ENCODE measurements at places on chromosomes 1 and 21. TPM values are rescaled to one million over a fixed set of nuclear protein-coding genes. Genes with fewer than 3 reads are reported as not detected.

Gene HHIPL2
- total RNA-seq = 0.13 TPM

Gene CFAP74
- not detected for total RNA-seq

Gene NPR1
- total RNA-seq = 0.16 TPM

Gene ABCG1
- total RNA-seq = 16.5 TPM

Gene FAM151A
- total RNA-seq = not detected

Gene TMEM59
- 409 TPM for total RNA-seq

GRCh38 chr1:36709869-36710481 is 227.3 kb upstream of the CSF3R start:
- no peak for DNase-seq

DNA sequence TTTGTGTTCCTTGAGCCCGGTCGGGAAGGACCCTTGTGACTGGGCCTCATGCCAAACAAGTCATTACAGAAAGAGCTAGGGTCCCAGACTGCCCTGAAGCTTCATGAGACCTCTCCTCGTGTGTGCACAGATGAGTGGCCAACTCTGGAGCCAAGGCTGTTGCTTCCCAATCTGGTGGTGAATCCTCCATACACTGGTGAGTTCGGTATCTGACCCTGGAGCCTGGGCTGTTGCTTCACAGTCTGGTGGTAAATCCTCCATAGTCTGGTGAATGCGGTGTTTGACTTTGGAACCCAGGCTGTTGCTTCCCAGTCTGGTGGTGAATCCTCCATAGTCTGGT is 737.8 kb downstream of the MATN1 start:
- peak; percentile 72 for DNase-seq

DNA sequence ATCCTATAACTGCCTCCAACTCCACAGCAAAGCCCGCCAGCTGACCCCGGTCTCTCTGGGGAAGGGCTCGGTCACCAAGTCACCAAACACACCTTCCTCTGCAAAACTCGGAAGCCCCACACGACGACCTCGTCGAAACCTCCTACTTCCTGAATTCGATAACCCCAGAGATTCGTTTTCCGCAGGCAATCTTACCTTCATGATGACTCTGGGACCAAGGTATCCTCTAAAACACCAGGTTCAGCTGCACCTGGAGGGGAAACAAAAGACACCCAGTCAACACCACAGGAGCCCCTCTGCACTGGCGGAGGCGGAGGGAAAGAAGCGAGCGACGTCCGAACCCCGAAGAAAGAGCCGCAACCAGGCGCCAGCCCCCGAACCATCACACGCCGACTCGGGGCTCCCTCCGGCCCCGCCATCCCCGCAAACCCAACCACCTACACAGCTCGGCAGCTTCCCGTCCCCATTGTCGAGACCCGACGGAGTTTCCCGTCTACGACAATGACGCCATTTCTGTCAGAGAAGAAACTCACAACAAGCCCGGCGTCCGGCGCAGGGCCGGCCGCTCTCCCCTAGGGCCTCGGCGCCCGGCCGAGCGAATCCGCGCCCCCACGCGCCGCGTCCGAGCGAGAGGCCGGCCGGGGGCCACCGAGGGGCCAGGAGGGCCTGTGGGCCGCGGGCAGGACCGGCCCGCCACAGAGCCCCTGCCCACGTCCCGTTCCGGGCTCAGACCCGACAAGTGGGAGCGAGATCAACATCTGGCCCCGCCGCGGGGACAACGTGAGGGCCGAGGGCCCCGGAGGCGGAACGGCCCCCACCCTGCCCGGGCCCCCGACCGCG is 1.0 kb downstream of the ARID4B start:
- peak; percentile 86 for DNase-seq

DNA sequence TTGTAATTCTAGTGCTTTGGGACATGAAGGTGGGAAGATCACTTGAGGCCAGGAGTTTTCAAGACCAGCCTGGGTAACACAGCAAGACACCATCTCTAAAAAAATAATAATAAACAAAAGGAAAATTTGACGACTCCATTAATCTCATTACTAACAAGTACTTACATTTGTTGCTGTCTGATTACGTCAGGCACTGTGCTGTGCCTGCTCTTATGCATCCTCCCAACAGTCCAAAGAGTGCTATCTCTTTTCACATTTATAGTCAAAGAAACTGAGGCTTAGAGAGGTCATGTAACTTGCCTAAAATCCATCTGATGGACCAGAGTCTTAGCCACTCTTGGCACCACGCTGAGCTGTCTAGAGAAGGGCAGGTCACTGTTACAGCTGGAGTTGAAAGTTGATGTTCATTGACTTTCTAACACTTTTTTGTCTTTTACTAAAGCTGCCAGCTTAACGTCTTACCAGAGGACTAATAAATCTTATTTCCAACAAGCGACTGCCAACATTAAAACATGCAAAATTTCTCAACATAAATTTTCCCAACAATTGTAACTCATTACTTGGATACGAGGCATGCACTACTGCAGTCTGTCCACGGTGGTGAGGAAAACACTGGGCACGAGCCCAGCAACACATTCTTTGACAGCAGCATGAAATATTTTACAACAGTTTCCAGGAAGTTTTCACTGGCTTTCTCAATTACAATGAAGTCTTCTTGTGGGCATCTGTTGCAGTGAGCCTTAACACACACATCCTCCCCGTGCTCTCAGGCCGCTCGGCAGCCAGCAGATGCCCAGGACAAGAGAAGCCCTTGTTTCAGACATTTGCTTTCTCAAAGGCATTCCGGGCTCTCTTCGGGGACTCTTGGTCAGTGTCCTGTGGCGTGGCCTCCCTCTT is 262.9 kb upstream of the PROX1 start:
- DNase-seq = no peak

- no peak for DNase-seq
These were observed 112.3 kb downstream of the AK5 start for GRCh38 chr1:77394166-77394565.

DNA sequence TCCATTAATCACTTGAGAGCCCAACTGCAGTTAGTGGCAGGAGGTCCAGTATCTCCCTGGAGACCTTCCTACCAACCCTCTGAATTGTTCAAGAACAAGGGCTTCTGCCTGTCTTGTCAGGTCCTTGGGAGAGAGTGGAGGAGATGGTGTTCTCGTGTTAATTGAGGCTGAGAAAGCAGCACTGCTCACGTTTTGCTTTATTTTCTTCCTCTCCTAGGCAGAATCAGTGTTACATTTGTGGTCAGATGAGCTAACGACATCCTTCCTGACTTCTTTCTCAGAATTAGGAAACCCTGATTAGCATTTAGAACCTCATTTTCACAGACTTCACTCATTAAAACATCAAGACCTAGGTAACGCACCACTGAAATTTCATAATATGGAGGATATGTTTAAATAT is 26.4 kb upstream of the LRIG2 start:
- peak; percentile 15 for DNase-seq

DNA sequence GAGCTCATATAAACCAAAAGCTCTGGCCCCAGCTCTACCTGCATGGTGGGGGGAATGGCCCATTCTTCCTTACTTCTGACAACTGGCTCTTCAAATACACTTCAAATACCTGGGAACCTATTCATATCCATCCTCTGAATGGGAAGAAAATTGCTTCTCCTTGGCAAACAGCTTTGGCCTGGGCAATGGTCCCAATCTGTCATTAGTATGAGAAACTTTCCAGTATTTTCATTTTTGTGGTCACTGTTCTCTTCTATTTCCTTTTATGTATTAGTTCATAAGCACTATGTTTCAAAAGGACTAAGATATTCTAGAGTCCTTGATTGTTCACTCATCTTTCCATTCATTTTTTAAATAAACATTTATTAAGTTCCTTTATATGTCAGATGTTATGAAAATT is 5.2 kb upstream of the HSD3B2 start:
- no peak for DNase-seq

DNA sequence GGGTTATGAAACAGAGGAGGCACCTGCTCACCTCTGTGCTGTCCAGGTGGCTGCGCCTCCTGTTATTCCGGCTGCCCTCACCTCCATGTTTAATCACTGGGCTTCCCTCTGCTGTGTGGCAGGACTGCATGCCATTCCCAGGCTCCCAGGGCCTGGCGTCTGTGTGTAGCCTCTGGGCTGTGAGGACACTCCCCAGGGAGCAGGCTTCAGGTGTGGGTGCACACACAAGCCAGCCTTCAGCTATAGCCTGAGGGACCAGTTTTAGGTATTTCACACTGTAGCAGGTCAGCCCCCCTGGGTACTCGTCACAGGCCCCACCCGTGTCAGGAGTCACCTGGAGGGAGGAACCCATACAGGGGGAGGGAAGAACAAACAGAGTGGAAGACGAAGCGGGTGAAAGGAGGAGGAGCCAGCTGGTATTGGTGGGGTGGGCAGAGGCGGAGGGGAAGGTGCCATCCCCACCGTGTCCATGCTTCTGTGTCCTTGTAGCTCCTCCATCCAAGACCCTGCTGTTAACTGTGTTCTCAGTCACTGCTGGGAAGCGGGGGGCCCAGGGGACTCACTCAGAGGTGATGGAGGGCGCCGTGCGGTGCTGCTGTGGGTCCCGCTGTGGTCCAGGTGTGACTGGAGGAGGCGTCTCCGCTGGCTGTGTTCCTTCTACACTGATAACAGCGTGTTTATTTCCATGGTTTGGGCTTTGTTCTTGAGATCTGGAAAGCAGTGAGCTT is 158.6 kb downstream of the PGBD5 start:
- DNase-seq = no peak

DNA sequence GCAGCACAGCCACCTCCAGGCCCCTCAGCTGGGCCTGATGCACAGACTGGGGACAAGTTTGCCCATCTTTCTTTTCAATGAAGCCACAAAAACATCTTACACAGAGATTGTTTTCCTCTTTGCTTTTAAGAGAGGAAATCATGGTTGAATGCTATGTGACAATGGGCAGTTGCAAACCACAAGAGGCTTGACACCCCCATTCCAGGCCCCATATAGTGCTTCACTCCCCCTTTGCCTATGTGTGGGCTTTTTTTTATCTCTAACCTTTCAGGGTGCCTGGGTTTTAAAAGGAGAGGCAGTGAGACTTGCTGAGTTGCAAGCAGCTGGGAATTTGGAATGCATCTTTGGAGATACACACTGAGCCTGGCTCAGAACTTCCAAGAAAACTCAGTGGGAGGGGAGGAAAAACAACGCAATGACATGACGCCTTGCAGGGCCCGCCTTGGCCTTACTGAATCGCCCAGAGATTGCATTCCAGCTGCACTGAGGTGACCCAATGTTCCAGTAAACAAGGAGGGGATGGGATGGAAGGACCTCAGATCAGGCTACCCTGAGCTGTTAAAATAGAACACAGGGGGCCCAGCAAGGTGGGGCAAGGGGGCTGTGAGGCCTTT is 145.2 kb upstream of the ZNF648 start:
- DNase-seq = no peak

- no peak for DNase-seq
These were observed 40.7 kb downstream of the CD2 start for GRCh38 chr1:116794804-116795481.

DNA sequence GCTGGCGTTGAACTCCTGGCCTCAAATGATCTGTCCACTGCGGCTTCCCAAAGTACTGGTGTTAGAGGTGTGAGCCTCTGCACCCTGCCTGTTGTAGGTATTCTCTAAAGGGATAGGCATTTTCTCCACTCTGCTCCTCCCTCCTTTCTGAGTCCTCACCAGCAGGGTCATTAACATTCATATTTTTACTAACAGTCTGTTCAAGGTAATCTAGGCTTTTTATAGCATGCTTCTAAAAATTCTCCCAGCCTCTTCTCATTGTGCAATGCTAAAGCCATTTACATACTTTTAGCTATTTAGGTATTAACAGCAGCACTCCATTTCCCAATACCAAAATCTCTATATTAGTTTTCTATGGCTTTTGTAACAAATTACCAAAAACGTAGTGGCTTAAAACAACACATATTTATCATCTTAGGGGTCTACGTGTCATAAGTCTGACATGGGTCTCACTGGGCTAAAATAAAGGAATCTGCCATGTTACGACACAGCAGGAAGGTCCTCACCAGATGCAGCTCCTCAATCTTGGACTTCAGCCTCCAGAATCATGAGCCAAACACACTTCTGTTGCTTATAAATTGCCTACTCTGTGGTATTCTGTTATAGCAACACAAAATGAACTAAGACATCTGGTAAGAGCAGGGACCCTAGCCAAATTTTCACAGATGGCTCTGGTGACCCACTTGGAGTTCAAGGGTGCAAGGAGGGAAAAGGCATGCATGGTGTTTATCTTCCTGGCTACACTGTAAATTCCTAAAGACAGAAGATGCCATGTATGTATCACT is 2.9 kb upstream of the SLC2A7 start:
- DNase-seq = no peak

GRCh38 chr1:44642255-44642654 is 32.0 kb downstream of the TMEM53 start:
- no peak for DNase-seq

- DNase-seq = no peak
These were observed 56.3 kb upstream of the NEK2 start for GRCh38 chr1:211731456-211732292.
